Adrenal gland (tissue), 19 donors: ENCODE measurements at places on chromosomes 4 and X. TPM values are rescaled to one million over a fixed set of nuclear protein-coding genes. Genes with fewer than 3 reads are reported as not detected.

Gene STATH
- not detected for total RNA-seq

Gene NAP1L2
- total RNA-seq: 2.8 TPM

Gene P2RY8
- total RNA-seq: 7.1 TPM

Gene CENPVL2
- total RNA-seq: not detected

Gene GRK4
- total RNA-seq: 7.8 TPM

Gene CCDC110
- total RNA-seq: 1.6 TPM

Gene FDCSP
- total RNA-seq: not detected

Gene SLC38A5
- 4.3 TPM for total RNA-seq

Gene MTTP
- total RNA-seq: 0.75 TPM

Gene ADGRL3
- total RNA-seq: 20.5 TPM

Gene SPANXN4
- total RNA-seq: not detected

Gene NUP62CL
- 8.0 TPM for total RNA-seq

Gene COL25A1
- 0.40 TPM for total RNA-seq

Gene GAGE12H
- not detected for total RNA-seq

Gene RAB39B
- total RNA-seq: 2.1 TPM

Gene TREX2
- 1.6 TPM for total RNA-seq

Gene PAGE4
- total RNA-seq: 3.9 TPM

Gene SHOX
- total RNA-seq: not detected

Gene PRKG2
- total RNA-seq: 0.22 TPM
